ENCODE measurements at places on chromosomes 12 and 14. TPM values are rescaled to one million over a fixed set of nuclear protein-coding genes. Genes with fewer than 3 reads are reported as not detected.

The KRT83 gene
- total RNA-seq = not detected

The ATP6V1D gene
- total RNA-seq = 108 TPM

The SPX gene
- total RNA-seq = 0.68 TPM

The BDKRB1 gene
- total RNA-seq = 0.71 TPM

The FAM216A gene
- 4.8 TPM for total RNA-seq

The HCAR1 gene
- total RNA-seq = not detected

The CHFR gene
- total RNA-seq = 45.5 TPM

The C12orf42 gene
- not detected for total RNA-seq

The TBC1D30 gene
- 1.9 TPM for total RNA-seq

The ACVRL1 gene
- total RNA-seq = not detected

The PRICKLE1 gene
- 3.8 TPM for total RNA-seq

The KRT78 gene
- 6.2 TPM for total RNA-seq

The FERMT2 gene
- 34.2 TPM for total RNA-seq

The CMA1 gene
- not detected for total RNA-seq

The LGMN gene
- 79.7 TPM for total RNA-seq

The PMCH gene
- not detected for total RNA-seq

The OR6C2 gene
- not detected for total RNA-seq

The FOXA1 gene
- total RNA-seq = 8.3 TPM

The DCAF5 gene
- 14.4 TPM for total RNA-seq

The ASB2 gene
- under 0.01 TPM for total RNA-seq

The FICD gene
- total RNA-seq = 16.4 TPM

The NGB gene
- total RNA-seq = not detected

The TAS2R9 gene
- total RNA-seq = 0.14 TPM

The TESPA1 gene
- not detected for total RNA-seq

The ABCC9 gene
- total RNA-seq = 0.34 TPM

The BRAP gene
- 33.8 TPM for total RNA-seq

The LALBA gene
- total RNA-seq = not detected

The GALNT6 gene
- 6.5 TPM for total RNA-seq

The NFE2 gene
- total RNA-seq = not detected

The TUNAR gene
- total RNA-seq = not detected

The FBLN5 gene
- 0.34 TPM for total RNA-seq

The OR6C6 gene
- not detected for total RNA-seq

The SOAT2 gene
- total RNA-seq = not detected

The CCDC175 gene
- total RNA-seq = not detected

The KLRD1 gene
- total RNA-seq = under 0.01 TPM

The CRACR2A gene
- 5.8 TPM for total RNA-seq

The KCTD10 gene
- 47.8 TPM for total RNA-seq

The TEX52 gene
- not detected for total RNA-seq

The DPF3 gene
- 0.07 TPM for total RNA-seq

The PRH2 gene
- total RNA-seq = not detected

The CAPS2 gene
- total RNA-seq = 2.7 TPM

The TROAP gene
- 0.07 TPM for total RNA-seq

The CD163L1 gene
- total RNA-seq = 0.14 TPM

The ASCL1 gene
- total RNA-seq = not detected

The DPPA3 gene
- total RNA-seq = not detected

The RAN gene
- 777 TPM for total RNA-seq

The ALG10B gene
- total RNA-seq = 4.8 TPM

The PPFIA2 gene
- not detected for total RNA-seq

The RFC5 gene
- total RNA-seq = 7.0 TPM

The ALDH1L2 gene
- 34.2 TPM for total RNA-seq

Data from nasal cavity respiratory epithelium epithelial cell of viscerocranial mucosa (primary cell).